Dermis microvascular lymphatic vessel endothelial cell (primary cell): ENCODE measurements at places on chromosomes 5 and 9.

DNA sequence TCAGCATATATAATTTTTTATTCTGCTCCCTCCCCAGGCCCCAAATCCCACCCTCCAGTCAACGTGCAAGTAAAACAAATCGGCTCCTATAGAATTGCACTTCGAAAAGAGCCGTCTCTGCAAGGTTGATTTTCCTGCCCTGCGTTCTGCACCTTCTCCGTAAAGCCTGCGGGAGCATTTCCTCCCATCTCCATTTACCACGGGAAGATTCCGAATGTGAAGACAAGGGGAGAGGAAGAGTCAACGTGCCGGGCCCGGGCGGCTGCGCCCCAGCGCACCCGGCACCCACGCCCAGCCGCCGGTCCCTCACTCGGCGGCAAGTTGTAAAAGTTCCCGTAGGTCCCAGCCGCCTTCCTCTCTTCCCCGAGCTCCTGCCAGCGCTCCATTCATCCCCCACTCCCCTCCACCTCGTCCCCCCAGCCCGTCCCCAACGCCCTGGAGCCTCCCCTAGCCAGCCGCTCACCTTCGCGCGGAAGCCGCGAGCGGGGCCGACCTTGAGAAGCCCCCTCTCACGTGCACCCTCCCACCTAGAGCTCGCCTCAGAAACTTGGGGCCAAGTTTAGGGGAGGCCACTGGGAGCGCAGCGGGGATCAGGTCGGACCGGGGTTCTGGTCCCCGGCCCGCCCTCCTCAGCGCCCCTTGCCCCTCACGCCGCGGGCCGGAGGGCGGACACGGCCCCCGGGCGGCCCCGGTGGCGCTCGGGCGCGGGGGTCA is 431 bp downstream of the BNC2 start:
- DNase-seq = no peak

DNA sequence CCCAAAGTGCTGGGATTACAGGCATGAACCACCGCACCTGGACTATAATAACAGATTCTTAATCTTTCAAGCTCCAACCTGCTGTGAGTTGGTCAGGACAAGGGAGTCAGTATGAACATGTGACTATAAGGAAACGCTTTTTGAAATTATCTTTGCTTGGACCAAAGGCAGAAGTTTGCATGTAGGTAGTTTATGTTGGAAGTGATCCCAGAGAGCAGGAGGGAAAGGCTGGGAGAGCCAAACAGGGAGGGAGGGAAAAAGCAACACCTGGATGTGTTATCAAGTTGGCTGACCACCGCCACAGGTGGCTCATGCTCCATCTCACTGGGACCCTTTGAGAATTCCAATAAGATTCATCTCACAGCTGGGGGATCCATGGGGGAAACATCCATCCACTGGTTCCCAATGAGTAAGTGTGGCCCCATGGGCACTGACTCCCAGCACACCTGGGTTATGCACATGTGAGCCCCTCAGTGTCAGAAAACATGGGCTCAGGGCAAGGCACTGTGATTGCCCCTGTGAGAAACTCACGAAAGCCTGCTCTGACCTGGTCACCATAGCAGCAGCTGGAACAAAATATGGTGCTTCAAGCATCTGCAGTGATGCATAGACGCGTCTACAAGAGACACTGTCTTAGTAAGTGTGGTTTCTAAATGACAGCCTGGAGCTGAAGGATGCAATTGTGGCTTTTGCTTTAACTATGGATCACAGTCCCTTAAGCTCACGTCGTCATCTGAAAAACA is 62.1 kb downstream of the ARSB start:
- DNase-seq = no peak

DNA sequence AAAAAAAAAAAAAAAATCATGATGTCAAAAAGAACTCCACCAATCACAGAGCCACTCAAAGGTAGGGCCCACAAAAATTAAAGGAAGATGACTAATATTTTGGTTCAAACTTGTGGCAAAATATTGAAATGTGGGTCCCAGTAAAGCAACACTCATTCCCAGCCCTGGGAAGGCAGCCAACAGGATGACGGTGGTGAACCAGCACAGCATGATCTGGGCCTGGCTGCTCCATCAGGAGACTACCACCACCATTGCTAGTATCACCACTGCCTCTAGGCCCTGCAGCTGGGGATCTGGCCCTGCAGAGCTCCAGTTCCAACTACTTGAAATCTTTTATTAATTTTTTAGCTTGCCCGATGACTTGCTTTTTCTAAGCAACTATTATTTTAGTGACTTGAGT is 206.8 kb upstream of the ITGA1 start:
- DNase-seq = peak; percentile 3

GRCh38 chr9:108550106-108550505 is 305.7 kb downstream of the ACTL7B start:
- peak; percentile 42 for DNase-seq

DNA sequence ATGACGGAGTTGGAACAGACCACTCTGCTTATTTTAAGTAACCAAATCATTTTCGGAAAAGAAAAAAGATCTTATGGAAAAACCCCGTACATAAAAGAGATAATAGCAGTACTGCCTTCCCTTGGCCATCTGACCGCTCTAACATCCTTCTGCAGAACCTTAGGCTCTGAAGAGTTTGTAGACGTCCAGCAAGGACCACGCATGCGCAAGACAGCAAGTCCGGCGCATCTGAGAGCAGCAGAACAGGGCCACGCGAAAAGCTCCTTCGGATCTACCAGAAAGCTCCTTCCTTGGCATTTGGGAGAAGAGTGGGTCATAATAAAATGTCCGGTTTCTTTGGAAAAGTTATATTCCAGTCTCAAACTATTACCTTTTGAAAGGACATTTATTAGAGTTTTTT is 26.8 kb downstream of the PAX5 start:
- no peak for DNase-seq

- DNase-seq = peak; percentile 21
Measured at GRCh38 chr5:154394307-154394706, 51.5 kb upstream of the SAP30L start.
